ENCODE measurements at places on chromosomes 12 and 14.

GRCh38 chr14:31090883-31091764 is 64.9 kb upstream of the STRN3 start:
- no peak for DNase-seq

GRCh38 chr14:75430116-75430515 is 2.3 kb downstream of the JDP2 start:
- no peak for DNase-seq

DNA sequence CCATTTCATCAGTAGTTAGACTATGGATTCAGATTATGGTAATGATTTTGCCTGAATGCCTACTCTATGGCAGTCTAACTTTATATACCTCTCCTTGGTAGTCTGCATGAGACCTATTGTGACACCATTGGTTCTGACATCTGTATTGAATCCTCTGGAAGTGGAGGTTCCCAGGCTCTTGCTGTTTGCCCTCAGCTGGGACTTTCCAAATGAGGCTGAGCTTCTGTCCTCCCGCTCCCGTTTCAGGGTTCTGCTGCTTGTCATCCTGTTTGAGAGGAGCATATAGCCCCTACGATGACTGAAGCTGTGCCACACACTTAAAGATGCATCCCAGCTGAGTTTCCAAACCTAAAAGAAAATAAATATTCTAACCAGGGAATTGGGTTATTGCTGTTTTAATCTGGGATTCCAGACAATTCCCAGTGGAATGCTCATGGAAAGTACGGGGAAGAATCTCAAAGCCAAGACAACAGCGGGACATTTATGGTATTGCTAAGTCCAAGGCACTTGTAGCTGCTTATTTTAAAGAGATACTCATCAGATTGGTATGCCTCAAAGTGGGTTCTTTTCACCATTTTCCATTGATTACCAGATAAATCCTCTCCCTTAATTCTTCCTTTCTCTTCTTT is 105.9 kb downstream of the ETV6 start:
- DNase-seq = no peak

GRCh38 chr12:106769078-106769477 is 5.4 kb upstream of the RIC8B start:
- no peak for DNase-seq

GRCh38 chr12:74624201-74624600 is 86.6 kb downstream of the ATXN7L3B start:
- no peak for DNase-seq

DNA sequence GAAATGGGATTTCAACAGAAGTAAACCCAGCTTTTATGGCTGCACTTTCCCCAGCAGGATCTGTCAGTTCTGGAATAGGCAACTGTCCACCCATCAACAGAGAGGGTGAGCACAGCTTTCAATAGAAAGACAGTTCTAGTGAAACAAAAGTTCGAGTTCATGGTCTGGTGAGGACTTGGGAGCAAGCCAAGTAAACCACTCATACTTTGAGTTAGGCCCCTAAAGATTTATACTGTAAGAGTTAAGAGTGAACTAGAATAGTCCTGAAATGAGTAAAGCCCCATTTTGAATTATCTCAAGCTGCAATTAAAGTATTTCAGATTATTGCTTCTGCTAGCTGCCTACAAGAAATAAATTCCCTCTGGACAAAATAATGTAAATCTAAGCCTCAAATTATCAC is 82.6 kb downstream of the METTL25 start:
- DNase-seq = no peak

- DNase-seq = no peak
These were observed 58.2 kb downstream of the ETNK1 start for GRCh38 chr12:22683131-22683530.

GRCh38 chr12:98533723-98534251 is 18.4 kb downstream of the TMPO start:
- no peak for DNase-seq

GRCh38 chr12:96424601-96425000 is 24.4 kb upstream of the CDK17 start:
- no peak for DNase-seq

DNA sequence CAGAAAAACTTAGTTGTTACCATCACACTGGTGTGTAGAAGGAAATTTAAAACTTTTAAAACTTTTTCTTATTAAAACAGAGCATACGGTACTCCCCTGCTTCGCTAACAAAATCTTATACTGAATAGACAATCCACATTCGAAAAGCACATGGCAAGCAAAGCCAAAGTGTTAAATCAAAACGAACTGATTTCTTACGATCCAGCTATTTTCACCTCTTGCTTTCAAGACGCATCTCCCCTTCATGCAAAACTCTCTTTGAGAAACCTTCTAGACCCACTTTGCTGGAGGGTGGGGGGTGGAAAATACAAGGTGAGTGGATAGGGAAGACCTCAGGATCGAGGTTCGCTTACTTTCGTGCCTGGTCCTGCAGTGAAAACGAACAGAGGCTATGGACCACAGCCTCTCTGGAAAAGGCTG is 328 bp downstream of the INTS13 start:
- DNase-seq = no peak

GRCh38 chr12:22525426-22525825 is 18.9 kb downstream of the C2CD5 start:
- DNase-seq = no peak

GRCh38 chr12:33012226-33012625 is 115.6 kb upstream of the PKP2 start:
- DNase-seq = no peak

GRCh38 chr12:89305373-89305772 is 46.9 kb downstream of the DUSP6 start:
- no peak for DNase-seq

DNA sequence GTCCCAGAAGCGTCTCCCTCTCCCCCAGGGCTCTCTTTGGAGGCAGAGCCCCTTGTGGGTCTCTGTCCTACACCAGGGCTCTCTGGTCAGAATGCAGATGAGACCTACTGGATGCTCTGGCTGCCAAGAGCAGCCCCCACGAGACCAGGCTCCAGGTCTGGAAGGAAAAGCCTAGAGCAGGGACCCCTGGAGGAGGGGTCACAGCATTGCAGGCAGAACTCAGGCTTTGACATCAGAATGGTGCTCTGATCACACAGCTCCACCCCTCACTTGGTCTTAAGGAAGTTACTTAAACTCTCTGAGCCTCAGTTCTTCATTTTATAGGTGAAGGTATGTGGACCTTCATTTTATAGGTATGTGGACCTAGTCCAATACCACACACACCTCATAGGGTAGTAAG is 83.1 kb downstream of the ARL6IP4 start:
- DNase-seq = no peak

- DNase-seq = peak; percentile 36
These were observed 104.0 kb downstream of the GPR135 start for GRCh38 chr14:59360923-59361794.
